ENCODE measurements at places on chromosomes 13 and 19.

DNA sequence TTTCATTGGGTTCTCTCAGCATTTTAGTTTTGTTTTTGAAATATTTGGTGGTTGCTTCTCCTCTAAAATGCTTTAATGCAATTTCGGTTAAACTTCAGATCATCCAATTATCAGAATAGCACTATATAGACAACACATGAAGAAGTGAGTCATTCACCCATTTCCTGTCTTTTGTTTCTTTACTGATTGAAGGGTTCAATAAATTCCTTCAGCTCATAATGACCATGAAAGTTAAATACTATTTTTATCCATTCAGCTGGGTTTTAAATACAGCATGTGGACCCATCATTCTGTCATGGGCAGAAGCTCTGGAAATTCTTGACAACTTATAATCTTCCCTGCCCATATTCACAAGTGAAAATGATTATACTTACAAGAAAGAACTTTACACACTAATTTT, 187.2 kb downstream of the ITGBL1 start:
- no peak for DNase-seq

DNA sequence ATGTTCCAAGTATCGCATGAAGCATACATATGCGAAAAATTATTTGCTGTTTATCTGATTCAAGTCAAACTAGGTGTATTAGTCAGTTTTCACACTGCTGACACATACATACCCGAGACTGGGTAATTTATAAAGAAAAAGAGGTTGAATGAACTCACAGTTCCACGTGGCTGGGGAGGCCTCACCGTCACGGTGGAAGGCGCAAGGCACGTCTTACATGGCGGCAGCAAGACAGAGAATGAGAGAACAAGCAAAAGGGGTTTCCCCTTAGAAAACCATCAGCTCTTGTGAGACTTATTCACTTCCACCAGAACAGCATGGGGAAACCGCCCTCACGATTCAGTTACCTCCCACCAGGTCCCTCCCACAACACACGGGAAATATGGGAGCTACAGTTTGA, 13.0 kb upstream of the PROZ start:
- DNase-seq: peak; percentile 3

DNA sequence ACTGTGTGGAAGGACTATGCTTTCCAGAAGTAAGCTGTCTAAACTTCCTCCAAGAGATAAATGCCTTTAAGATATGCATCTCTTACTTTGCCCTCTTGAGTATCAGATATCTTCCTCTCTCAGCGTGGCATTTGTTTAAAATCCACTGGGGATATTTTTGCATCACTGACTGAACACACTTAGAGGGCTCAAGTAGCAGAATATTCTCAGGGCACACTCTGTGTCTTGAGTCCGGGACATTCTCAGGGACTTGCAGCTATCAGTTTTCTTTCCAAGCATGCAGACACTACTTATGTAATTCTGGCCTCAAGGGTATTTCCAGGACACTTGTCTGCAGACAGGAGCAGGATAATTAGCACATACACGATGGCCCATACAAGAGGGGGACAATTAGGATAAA, 84.7 kb downstream of the ERCC5 start:
- DNase-seq: no peak

GRCh38 chr13:25253702-25254101, 33.6 kb downstream of the MTMR6 start:
- DNase-seq: no peak

DNA sequence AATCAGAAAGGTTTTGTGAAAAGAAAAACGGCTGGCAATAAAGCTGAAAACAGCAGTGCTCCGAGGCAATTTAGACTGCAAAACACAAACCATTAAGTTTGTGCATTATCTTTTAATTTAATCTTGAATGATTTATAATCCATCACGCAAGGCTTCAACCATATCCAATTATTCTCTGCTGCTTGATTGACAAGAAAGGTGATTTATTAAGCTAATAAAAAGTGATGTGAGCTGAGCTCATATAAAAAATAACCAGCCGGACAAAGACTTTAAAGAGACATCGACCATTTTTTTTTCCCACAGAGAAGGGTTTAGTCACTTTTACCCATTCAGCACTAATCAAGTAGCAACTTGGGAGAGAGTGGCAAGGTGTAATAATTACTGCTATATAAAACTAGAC, 33.6 kb downstream of the TSHZ3 start:
- DNase-seq: no peak

- DNase-seq: no peak
Measured at GRCh38 chr19:13071444-13072187, 31.0 kb downstream of the LYL1 start.

- DNase-seq: no peak
Measured at GRCh38 chr13:31982124-31982523, 49.5 kb upstream of the FRY start.

- DNase-seq: no peak
Measured at GRCh38 chr19:34263745-34264237, 9.4 kb downstream of the GARRE1 start.

DNA sequence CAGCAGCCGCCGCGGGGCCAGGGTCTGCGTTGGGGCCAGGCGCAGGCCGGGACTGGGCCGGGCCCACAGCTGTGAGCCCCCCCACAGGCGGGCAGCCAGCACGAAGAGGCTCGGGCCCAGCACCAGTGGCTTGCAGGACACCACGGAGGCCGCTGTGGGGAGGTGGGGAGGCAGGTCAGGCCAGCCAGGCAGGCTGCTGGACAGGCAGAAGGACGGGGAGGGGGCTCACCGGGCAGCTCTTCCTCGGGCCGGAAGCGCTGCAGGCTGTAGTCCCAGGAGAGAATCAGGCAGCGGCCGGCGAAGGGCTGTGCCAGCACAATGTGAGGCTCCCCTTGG, 8.3 kb downstream of the LGI4 start:
- DNase-seq: peak; percentile 51

GRCh38 chr19:17803264-17803896, 8.4 kb downstream of the B3GNT3 start:
- DNase-seq: no peak

DNA sequence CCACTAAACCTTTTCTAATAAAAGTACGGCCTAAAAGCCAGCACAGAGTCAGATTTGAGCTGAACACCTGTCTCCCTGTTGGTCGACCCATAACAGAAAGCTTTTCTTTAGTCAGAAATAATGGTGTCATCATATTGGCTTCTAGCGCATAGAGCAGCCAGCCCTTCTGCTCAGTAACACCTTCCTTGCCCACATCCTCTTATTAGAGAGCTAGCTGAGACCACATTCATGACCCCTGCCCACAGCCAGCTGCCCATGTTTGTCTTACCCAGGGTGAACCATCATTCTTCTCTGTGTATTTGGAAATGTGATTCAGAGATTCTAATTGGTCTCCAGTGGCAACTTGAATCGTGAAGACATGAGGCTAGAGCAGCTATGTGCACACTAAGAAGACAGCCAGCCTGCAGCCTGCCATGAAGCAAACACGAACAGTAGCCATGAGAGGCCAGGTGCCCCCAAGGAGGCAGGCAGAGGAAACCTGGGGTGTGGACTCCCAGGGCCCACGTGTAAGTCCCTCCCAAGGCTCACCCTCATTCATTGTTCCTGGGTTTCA, 82.3 kb upstream of the PDCD5 start:
- DNase-seq: no peak

- no peak for DNase-seq
Measured at GRCh38 chr19:16363133-16363851, 38.7 kb downstream of the KLF2 start.

DNA sequence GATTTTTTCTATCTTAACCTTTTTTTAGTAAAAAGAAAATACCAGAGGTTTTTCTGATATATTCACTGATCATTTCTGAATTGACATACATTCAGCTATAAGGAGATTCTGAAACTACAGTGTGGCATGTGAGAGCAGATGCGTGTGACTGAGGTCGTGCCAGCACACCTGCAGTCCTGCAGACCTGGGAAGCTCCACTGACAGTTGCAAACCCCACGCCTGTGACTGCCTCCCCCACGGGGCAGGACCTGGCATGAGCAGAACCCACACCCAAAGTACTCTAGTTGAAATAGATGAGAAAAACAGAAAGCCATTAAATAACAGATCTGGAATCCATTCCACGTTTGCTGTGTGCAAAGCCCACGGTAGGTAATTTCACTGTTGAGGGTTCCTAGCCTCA, 80.7 kb downstream of the TEX29 start:
- no peak for DNase-seq

DNA sequence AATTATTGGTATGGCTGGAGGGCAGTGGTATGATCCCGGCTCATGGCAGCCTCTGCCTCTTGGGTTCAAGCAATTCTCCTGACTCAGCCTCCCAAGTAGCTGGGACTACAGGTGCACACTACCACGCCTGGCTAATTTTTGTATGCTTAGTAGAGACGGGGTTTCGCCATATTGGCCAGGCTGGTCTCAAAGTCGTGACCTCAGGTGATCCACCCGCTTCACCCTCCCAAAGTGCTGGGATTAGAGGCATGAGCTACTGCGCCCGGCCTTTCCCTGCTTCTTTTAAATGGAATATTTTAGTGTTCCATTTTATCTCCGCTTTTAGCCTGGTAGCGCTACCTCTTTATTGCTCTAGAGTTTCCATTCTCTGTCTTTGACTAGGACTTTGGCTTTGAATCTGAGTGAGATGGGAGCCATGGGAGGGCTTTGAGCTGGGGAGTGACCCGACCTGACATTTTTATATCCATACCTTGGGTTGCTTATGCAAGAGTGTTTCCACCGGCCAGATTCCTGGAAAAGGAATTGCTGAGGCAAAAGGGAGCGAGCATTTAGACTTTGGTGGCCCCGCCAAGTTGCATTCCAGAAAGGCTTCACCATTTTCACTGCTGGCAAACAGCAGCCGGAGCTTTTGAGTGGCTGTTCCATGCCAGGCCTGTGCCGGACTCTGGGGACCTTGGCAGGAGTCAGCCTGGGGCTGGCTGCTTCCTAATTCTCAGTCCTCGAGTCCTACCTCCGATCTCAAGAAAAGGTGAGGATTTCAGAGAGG, 22.9 kb downstream of the BICRA start:
- DNase-seq: no peak

GRCh38 chr13:99237981-99238662, 20.1 kb downstream of the GPR18 start:
- DNase-seq: no peak

- peak; percentile 62 for DNase-seq
Measured at GRCh38 chr13:71867131-71867814, at the start of gene DACH1. DACH1 (minus strand) TSS chr13:71867204.

- no peak for DNase-seq
Measured at GRCh38 chr13:39462428-39462827, 140.6 kb downstream of the LHFPL6 start.

DNA sequence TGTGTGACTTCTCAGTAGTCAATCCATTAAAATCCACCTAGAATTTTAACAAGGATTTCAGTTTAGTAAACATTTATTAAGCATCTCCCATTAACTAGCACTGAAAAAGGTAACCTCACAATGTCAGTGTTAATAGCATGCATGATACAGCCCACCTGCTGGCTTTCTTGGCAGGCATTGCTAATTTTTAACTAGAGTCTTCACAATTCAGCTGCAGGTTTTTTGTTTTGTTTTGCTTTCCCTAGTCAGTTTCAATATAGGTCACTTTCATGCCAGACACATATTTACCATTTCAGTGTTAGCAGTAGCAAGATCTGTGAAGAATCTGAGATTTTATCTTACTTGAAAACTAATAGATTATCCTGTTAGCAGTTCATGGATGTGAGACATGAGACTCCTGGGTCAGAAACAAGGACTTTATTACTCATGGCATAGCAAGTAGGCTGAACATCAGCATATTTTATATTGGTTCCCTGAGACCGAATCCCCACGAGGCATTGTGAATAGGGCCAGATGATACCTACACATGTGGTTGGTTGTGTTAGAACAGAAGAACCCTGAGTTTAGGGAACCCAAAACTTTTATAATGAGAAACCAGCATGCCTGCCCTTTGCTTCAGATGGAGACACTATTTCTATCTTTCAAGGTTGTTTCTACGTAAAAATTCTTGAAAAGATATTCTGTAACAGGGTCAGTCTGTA, 198.0 kb upstream of the HTR2A start:
- no peak for DNase-seq

GRCh38 chr13:97212601-97213040, 9.5 kb upstream of the MBNL2 start:
- DNase-seq: no peak

DNA sequence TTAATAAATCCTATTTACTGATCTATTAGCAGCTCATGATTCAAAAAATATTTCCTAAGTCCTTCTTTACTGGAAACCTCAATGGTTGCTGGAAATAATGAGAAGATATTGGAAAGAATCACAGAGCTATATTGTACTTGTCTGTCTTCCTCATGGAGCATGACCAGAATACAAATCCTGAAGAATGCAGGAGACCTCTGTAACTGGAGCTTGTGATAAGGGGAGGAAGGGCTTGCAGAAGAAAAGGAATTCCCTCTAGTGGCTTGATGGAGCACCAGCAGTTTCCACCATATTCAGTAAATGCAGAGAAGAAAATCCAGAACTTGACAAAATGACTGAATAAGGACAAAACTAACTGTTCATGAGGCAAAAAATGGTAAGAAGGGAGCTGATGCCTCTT, 1333.1 kb downstream of the EFNB2 start:
- no peak for DNase-seq

DNA sequence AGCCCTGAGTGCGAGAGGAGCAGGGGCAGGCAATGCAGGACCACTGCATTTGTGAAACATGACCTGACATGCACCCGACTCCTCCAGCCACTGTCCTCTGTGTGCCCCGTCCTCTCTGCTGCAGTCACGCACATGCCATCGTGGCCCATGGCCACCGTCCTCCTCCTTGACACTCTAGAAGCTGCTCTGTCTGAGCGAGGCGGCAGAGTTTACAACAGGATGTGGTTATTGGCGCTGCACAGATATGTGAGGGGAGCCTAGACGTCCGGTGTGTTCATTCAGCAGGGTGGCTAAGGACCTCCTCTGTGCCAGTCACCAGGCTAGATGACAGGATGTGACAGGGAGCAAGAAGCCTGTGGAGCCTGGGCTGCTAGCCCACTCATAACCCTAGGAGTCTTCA, 277.8 kb downstream of the FOXO1 start:
- no peak for DNase-seq

DNA sequence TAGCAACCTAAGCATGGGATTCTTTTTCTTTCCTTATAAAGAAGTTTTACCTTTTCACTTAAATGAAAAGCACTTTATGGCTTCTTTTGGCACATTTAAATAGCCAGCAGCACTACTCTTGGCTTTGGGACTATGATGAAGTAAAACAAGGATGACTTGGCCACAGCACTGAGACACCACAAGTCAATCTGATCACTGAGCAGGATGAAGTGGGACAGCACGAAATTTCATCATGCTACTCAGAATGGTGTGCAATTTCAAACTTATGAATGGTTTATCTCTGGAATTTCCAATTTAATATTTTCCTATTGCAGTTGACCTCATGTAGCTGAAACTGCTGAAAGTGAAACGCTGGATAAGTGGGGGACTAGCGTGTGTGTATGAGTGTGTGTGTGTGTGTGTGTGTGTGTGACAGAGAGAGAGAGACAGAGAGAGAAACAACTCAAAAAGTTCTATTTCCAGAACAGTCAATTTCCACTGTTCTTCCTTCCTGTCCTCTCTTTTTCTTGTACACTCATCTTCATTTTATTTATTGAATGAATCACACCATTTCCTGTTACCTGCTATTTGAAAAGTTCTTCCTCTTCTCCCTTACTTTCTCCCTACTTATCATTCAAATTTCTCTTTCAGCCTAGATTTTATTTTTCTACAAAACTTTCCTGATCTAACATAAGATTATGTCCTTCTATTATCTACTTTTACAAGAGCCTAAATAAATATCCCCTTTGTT, 414.2 kb upstream of the MIR17HG start:
- no peak for DNase-seq

Data from H9 (cell line).